ENCODE measurements at places on chromosomes 12 and 14. TPM values are rescaled to one million over a fixed set of nuclear protein-coding genes. Genes with fewer than 3 reads are reported as not detected.

Gene MYL2
- total RNA-seq, result not detected

Gene AHNAK2
- 35.5 TPM for total RNA-seq

DNA sequence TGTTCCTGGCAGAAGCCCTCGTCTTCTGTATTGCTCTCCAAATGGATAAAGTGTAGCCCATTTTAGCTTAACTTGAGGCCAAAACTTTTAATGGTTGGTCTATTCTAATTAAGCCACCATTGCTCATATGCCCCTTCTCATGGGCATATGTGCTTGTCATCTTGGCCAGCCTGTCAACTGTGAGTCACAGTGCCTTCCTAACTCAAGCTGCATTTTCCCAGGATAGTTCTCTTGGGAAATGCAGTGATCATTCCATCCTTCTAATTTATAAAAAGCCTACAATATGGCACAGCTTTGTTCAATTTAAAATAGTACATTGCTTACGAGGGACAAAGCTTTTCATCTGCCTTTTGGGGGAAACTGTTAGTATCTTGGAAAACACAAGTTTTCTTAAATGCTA lies 6.6 kb downstream of the PTHLH start:
- no peak for DNase-seq

DNA sequence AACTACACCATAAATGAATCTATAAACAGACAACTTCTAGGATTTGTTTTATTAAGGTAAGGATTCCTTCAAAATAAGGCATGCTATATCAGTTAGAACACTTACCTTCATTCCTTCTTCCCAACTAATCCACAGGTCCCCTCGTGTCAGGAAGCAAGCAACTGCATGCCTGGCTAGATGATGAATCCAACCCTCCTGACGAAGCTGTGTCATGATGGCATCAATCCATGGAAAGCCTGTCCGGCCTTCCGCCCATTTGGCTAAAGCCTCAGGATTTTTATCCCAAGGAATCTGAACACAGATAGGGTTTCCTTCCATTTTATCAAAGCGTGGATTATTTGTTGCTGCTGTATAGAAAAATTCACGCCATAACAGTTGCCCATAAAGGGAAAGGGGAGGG lies 12.5 kb upstream of the MTERF2 start:
- no peak for DNase-seq

DNA sequence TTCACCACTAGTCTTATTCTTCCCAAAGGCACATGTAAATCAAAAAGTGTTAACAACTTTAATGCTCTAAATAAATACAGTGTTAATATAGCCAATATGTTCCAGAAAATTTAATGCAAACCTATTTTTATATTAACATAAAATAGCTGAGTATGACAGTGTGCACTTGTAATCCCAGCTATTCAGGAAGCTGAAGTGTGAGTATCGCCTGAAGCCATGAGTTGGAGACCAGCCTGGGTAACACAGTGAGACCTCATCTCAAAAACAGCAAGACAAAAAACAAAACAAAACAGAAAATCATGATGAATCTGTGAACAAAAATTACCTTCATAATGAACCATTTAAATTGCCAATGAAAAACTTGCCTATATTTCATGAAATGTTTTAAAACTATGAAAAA lies 798.9 kb downstream of the SLC6A15 start:
- DNase-seq, result no peak

GRCh38 chr12:12466157-12466556 lies 96.5 kb downstream of the DUSP16 start:
- no peak for DNase-seq

GRCh38 chr14:93115821-93116675 lies at the start of gene ITPK1:
ITPK1 (minus strand) TSS chr14:93115925; CDS start chr14:93115163, 762 bp downstream.
- peak; percentile 71 for DNase-seq
